ENCODE measurements at places on chromosomes 13 and 19.
A peak's percentile ranks its signal among the peaks of the same experiment; 100 is the strongest.

DNA sequence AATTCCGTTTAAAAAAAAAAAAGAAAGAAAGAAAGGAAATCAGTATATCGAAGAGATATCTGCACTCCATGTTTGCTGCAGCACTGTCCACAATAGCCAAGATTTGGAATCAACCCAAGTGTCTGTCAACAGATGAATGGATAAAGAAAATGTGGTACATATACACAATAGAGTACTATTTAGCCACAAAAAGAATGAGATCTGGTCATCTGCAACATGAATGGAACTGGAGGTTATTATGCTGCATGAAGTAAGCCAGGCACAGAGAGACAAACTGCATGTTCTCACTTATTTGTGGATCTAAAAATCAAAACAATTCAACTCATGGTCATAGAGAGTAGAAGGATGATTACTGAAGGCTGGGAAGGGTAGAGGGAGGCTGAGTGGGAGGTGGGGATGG lies 16.3 kb downstream of the ZNF565 start:
- DNase-seq: no peak

- DNase-seq: no peak
Measured at GRCh38 chr19:12748489-12748888, 3.1 kb upstream of the BEST2 start.

- DNase-seq: peak; percentile 40
Measured at GRCh38 chr19:17227798-17228367, 1.9 kb downstream of the OCEL1 start.

GRCh38 chr19:2043251-2043641 lies 7.8 kb downstream of the MKNK2 start:
- peak; percentile 5 for DNase-seq

- DNase-seq: peak; percentile 73
Measured at GRCh38 chr13:73220966-73221720, 162.3 kb downstream of the KLF5 start.

GRCh38 chr19:13031917-13032623 lies 36.8 kb downstream of the NFIX start:
- no peak for DNase-seq

DNA sequence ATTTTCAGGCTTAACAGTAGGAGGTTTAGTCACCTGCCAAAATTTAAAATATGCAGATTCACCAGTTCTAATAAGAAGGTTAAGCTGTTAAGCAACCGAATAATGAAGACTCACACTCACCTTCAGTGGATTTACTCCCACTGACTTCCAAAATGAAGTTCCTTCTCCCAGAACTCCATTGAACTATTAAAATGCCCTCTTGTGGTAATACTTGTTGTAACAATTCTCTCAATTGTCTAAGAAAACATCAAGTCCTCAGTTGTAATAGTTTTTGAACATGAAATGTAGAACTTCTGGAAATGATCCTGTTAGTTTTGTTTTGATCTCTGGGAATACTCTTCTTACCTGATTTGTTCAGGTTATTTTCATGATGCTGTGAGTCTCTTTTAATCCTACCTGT lies 522.0 kb upstream of the ATXN8OS start:
- DNase-seq: no peak

DNA sequence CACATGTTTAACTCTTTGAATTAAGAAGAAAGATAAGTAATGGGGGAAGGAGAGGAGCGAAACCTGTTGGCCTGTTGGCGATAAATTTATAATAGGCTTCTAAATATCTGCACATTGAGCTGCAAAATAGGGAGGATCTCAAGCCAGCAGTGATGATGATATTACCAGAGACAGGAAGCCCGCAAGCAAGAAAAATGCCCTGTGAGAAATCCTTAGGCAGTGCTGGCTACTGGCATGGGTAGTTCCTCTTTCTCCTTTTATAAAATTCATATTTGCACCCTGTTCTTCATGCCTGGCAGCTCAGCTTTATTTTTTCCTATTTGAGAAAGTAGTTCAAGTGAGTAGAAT lies 858 bp upstream of the USP12 start:
- DNase-seq: no peak

DNA sequence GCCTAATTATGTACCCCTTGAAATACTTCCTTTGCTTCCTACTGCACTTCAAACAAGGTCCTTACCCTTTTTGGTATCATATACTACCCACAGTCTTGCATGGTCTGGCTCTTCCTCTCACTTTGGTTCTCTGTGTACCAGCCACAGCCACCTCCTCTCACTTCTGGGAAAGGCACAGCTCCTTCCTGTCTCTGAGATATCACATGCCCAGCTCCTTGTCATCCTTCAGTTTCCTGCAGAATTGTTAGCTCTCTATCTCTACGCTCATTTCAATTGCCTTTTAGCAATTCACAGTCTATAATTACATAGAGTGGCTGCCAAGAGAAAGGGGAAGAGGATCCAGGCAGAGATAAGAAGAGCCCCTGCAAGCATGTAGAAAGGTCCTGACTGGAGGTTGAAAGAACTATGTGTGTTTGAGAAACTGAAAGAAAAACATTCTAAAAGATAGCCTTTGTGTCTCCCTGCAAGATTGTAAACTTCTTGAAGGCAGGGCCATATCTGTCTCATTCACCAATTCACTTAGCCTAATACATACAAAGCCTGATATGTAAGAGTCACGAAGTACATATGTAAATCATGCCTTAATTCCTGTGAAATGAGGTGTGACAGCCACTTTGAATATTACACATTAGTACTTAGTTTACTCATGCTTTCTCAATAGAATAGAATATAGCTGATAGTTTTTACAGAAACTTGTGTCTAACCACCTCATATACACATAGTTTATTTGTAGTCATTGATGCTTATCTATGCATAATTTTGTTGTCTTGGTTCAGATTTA lies 933.1 kb downstream of the DIAPH3 start:
- DNase-seq: no peak

DNA sequence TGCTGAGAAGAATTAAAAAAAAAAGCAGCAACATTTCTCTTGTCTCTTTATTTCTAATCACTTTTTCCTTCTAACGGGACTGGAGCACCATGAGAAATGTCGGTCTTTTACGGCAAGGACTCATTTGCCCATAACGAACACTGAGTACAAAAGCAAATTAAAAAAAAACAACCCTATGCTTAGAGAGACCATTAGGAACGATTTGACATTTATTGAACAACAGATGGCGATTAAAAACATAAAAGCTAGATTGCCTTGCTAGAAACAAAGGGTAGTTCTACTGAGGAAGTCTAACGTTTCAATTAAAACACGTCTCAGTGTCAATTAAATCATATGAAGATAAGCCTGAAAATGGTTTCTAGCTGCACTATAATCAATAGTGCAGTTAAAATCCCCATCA lies 51.1 kb downstream of the OLFM4 start:
- no peak for DNase-seq

- DNase-seq: no peak
Measured at GRCh38 chr13:45136741-45137504, 16.6 kb downstream of the GTF2F2 start.

- DNase-seq: no peak
Measured at GRCh38 chr13:42548731-42549551, 25.0 kb upstream of the TNFSF11 start.

- no peak for DNase-seq
Measured at GRCh38 chr19:14809272-14810057, 25.5 kb downstream of the OR7A5 start.

- DNase-seq: no peak
Measured at GRCh38 chr19:2631213-2631821, 71.2 kb downstream of the GNG7 start.

GRCh38 chr19:48779636-48780035 lies 24.3 kb downstream of the FGF21 start:
- no peak for DNase-seq

DNA sequence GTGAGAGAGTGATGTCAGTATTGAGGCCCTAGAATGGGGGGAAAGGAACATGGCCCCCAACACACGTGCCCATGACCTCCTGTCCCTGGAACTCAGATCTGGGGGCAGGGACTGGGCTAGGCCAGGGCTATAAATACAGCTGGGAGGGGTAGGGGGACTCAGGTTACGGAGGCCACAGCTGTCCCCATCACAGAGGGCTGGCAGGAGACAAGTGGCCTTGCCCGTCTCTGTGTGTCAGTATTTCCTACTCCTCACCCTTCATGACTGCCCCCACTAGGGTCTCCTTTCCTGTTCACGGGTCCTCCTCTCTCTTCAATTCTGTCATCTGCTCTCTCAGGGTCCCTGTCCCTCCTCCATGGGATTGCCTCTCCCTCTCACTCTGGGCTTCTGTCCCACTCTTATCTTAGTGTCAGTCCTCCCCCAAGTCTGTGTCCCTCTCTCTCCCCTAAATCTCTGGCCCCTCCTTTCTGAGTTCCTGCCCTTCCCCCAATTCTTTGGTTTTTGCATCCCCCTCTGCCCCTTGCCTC lies 687 bp upstream of the HRC start:
- no peak for DNase-seq

DNA sequence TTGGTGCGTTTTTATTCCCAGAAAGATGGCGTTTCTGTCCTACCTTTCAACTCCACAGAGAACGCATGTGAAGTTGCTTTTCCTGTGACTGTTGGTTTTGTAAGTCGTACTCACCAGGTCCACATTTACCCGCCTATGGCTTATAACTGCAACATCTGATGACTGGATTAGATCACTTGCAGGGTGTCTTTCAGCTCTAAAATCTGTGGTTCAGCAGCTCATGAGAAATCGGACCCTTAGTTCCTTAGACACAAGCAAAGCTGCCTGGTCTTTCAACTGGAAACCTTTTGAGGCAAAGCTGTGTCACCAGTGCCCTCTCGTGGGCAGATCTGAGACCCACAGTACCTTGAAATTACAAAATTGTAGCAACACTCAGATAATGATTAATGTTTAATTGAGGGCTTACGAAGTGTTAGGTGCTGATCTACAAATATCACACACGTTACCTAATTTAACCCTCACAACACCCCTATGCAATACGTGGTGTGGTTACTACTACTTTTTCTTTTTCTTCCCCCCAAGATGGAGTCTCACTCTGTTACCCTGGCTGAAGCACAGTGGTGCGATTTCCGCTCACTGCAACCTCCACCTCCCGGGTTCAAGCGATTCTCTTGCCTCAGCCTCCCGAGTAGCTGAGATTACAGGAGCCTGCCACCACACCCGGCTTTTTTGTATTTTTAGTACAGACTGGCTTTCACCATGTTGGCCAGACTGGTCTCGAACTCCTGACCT lies 65.4 kb downstream of the RUBCNL start:
- DNase-seq: peak; percentile 74

GRCh38 chr19:43625918-43626579 lies 6.6 kb upstream of the ZNF428 start:
- DNase-seq: no peak

GRCh38 chr13:90800082-90800746 lies 547.3 kb upstream of the MIR17HG start:
- DNase-seq: peak; percentile 10

DNA sequence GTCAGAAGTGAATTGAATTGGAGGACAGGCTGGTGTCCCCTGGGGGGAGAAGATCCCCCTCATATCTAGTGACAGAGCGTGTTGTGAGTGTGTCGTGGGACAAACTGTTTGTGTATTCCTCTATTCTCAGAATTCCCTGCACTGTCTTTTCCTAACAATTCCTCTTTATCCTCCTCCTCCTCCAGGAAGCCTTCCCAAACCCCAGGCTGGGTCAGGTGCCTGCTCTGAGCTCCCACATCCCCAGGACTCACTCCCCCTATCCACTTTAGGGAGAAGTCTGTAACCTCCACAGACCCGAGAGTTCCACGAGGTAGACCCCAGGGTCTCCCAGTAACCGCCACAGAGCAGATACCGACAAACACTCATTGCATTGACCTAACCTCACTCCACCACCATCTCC lies 15.1 kb upstream of the BICRA start:
- DNase-seq: no peak

- no peak for DNase-seq
Measured at GRCh38 chr13:78194904-78195639, 276.4 kb upstream of the EDNRB start.

DNA sequence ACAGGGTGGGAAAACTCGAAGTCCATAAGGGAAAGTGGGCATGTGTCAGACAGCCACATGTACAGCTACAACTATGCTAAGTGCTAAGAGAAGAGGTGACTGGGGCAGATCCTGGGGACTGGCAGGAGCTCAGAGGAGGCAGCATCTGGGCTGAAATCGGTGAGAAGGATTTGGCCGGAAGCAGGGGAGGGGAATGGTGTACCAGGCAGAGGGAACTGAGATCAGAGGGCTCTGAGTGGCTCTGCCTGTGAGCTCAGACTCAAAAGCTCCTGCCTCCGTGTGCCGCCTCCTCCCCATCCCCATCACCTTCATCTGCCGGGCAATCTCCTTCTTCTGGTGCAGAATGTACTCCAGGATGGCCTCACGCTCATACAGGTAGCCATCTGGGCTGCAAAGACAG lies 21.8 kb downstream of the NOSIP start:
- DNase-seq: no peak

GRCh38 chr13:99078017-99078771 lies 100.3 kb upstream of the DOCK9 start:
- no peak for DNase-seq

DNA sequence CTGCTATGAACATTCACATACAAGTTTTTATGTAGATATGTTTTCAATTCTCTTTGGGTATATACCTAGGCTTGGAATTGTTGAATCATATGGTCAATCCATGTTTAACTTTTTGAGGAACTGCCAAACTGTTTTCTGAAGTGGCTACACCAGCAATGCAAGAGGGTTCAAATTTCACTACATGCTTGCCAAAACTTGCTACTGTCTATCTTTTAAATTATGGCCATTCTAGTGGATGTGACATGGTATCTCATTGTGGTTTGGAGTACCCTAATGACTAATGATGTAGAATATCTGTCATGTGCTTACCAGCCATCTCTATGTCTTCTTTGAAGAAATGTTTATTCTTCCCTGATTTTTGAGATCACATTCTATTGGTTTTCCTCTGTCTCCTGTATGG lies 860.3 kb downstream of the DIAPH3 start:
- DNase-seq: no peak

GRCh38 chr19:5534787-5535586 lies 32.8 kb downstream of the TINCR start:
- DNase-seq: no peak

DNA sequence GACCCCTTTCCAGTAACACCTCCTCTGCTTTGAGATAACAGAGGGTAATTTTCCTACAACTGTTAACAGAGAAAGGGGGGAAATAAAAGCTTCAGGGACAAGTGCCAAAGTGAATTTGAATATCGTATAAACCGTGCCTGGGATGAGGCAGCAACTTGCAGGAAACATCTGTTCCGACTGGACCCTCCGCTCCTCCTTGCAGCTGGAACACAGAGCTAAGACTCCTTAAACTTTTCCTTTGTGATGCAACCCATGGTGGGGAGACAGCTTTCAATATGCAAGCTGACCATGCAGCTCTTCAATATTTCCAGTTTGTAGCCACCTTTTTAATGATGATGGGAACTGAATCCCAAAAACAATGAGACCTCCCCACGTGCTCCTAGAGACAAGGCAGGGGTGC lies 432.6 kb downstream of the ZNF536 start:
- no peak for DNase-seq

All from hepatocyte (in vitro differentiated cells).